Activated CD4-positive, alpha-beta memory T cell treated with anti-CD3 and anti-CD28 coated beads, Interleukin-2, amount 10 ng/mL, durations not matched to agents 7 days and 5 days (primary cell): ENCODE measurements at places on chromosomes 12 and 14. TPM values are rescaled to one million over a fixed set of nuclear protein-coding genes. Genes with fewer than 3 reads are reported as not detected.

NELL2 gene
- total RNA-seq = 10.1 TPM

GPRC5A gene
- 0.05 TPM for total RNA-seq

CTSG gene
- 0.93 TPM for total RNA-seq

GRCh38 chr12:128914908-128915563, 61.8 kb downstream of the GLT1D1 start:
- peak; percentile 32 for DNase-seq
- H3K4me1 ChIP-seq = peaks cover 13% of the 10 kb centered on the region
- H3K27ac ChIP-seq = no peak overlapping the region
- no peak overlapping the region for H3K4me3 ChIP-seq
- H3K27me3 ChIP-seq = no peaks in the 10 kb centered on the region

DNA sequence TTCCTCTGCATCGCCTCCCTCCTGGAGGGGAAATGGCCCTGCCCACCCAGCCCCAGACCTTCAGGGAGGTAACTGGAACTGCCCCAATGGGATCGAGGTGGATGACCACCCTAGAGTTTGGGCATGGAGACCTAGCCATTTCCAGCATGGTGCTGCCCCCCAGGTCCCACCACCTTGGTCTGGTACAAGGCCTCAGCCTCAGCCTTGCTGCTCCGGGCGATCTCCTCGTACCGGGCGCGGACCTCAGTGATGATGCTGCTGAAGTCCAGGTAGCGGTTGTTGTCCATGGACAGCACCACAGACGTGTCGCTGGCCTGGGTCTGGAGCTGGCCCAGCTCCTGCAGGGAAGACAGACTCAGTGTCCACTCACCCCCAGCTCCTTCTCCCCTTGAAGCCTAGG, 4.4 kb downstream of the KRT78 start:
- H3K4me3 ChIP-seq = no peak overlapping the region
- H3K36me3 ChIP-seq = no peaks in the 10 kb centered on the region
- peaks cover 5% of the 10 kb centered on the region for H3K27me3 ChIP-seq
- no peak for DNase-seq
- no peaks in the 10 kb centered on the region for H3K4me1 ChIP-seq

DNA sequence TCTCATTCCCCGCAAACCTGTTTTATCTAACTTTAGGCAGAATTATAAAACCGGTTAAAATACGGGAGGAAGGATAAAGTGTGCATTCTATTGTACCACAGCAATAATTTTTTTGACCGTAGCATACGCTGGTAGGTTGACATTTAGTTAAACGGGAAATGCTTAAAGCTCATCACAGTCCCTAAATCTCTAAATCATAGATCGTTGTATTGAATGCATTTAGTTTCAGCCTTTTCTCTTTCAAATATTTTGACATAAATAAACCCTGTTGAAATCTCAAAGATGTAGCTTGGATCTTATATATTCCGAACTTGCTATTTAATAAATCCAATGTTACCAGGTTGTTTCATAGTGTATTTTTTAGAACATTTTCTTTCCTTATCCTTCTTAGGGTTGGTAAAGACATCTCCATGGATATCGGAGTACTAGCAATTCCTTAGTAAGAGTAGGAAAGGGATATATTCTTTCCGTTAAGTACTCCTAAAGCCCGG, 798 bp downstream of the CLEC2B start:
- H3K4me1 ChIP-seq = peaks cover 30% of the 10 kb centered on the region
- peak overlapping the region; percentile 92 for H3K27ac ChIP-seq
- DNase-seq = no peak
- peaks cover 33% of the 10 kb centered on the region for H3K36me3 ChIP-seq
- peak overlapping the region; percentile 85 for H3K4me3 ChIP-seq

DNA sequence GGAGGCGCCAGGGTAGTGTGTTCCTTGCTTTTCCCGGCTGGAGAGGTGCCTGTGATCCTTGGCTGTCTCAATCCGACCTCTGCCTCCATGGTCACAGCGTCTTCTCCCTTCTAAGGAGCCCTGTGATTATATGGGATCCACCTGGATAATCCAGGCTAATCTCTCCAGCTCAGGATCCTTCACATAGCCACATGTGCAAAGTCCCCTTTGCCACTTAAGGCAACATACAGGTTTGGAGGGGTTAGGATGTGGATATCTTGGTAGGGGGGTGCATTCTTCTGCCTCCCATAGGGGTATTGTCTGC, 1.2 kb upstream of the HVCN1 start:
- DNase-seq = no peak
- H3K27ac ChIP-seq = peak overlapping the region; percentile 87
- H3K36me3 ChIP-seq = peaks cover 3% of the 10 kb centered on the region
- H3K4me1 ChIP-seq = peaks cover 35% of the 10 kb centered on the region

DNA sequence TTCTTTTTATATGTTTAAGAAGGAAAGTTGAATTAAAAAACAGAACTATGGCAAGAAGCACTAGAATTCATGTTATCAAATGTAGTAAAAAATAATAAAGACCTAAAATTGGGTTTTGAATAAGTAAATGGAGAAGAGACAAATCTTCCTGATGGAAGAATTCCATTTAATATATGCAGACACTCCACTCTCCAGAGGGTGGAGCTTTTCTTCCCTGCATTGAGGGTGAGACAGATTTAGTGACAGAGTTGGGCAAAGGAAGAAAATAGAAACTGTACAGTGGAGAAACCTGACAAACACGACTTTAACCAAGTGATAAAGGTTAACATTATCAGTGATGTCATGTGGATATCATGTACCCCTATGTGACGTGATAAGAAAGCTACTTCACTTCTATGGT, 217.6 kb downstream of the PRKD1 start:
- no peak overlapping the region for H3K27ac ChIP-seq
- no peaks in the 10 kb centered on the region for H3K36me3 ChIP-seq

GRCh38 chr14:94472842-94473241, 3.2 kb downstream of the SERPINA9 start:
- no peaks in the 10 kb centered on the region for H3K4me1 ChIP-seq
- H3K27ac ChIP-seq = no peak overlapping the region
- no peak for DNase-seq
- H3K36me3 ChIP-seq = no peaks in the 10 kb centered on the region
- peaks cover 4% of the 10 kb centered on the region for H3K27me3 ChIP-seq
